ENCODE measurements at places on chromosomes 12 and 14. TPM values are rescaled to one million over a fixed set of nuclear protein-coding genes. Genes with fewer than 3 reads are reported as not detected.

APOLD1 gene
- 16.2 TPM for total RNA-seq

JPH4 gene
- 2.7 TPM for total RNA-seq

FAM181A gene
- total RNA-seq, result not detected

MFAP5 gene
- 49.3 TPM for total RNA-seq

OTUB2 gene
- 0.84 TPM for total RNA-seq

AVPR1A gene
- 1.4 TPM for total RNA-seq

KRT7 gene
- total RNA-seq, result 4.0 TPM

KRT3 gene
- total RNA-seq, result not detected

SOAT2 gene
- total RNA-seq, result not detected

Data from gastroesophageal sphincter (tissue), 4 donors.